ENCODE measurements at places on chromosomes 2 and 18.

DNA sequence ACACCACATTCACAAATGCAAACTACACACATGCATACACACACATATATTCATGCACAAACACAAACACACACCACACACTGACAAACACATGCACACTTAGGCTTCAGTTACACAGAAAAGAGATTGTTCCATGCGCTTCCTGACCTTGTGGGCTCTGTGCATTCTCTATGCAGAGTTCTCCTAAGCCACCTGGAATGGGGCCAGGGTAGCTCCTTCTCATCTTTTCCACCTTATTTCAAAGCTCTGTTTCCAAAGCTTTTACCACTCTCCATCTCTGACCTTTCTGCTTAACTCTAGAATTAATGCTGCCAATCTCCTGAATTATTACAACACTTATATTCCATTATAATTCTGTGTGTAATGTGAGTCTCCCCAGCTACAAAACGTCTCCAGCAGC, 522.3 kb upstream of the MYT1L start:
- DNase-seq, result no peak

- peak; percentile 59 for DNase-seq
These were observed 577 bp upstream of the TANC1 start for GRCh38 chr2:158967731-158968395.

DNA sequence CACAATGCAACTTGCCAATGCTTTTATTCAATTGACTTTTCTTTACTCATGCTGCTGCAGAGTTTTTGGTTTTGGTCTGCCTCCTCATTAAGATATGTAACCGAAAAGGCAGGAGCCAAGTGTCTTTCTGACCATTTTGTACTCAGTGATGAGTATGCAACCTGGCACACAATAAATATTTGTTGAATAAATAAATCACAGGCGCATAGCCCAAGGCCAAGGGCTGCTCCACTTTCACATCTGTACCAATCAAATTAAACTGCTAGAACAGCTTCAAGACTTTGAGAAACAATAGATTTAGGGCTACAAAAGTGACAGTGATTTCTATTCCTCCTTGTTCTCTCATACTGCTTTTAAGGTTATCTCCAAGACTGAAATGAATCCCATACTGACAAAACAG, 828.2 kb downstream of the RNF144A start:
- DNase-seq, result no peak

GRCh38 chr2:170076189-170076588, 101.8 kb upstream of the MYO3B start:
- DNase-seq, result no peak

DNA sequence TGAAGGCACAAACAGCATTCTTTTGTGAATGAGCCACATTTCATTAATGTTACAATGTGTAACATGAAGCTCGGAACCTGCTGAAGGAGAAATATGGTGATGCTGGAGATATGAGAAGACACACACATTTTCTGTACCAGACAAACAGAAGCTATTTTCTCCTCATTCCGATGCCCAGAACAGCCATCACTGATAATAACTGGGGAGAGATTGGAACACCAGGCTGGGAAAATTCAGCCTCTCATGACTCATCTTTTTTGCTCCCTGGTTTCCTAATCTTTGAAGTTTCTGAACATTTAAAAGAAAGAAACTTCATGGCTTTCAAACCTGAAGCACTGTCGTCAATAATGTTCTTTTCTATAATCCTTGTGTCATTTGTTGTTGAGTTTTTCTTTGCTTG, 110.9 kb downstream of the LYPD6 start:
- no peak for DNase-seq

DNA sequence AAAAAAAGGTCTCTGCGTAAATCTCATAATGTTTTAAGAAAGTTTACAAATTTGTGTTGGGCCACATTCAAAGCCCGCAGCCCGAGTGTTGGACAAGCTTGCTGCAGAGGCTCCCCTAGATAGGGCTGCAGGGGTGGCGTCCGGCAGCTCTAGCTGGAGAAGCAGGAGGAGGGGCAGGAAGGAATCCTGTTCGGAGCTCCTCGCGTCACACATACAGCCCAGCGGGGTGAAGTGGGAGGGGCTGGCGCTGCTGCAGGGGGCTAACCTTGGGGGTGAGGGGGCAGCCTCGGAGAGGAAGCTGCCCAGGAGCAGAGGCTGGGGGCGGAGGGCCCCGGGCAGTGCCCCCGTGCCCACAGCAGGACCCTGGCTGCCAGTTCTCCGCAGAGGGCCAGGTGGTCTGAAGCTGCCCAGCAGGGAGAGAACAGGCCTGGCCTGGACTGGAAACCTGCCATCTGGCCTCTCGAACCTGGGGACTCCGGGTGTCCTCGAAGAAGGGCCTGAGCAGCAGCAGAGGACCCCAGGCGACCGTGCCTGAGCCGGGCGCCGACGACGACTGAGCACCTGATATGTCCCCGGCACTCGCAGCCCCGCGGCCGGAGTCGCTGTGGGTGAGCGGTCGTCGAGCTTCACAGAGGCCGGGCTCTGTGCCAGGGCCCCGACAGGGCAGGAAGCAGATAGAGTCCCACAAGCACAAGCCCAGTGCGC, 2.6 kb upstream of the GPR35 start:
- DNase-seq, result no peak

GRCh38 chr18:7023063-7023580, 94.5 kb downstream of the LAMA1 start:
- DNase-seq, result no peak

DNA sequence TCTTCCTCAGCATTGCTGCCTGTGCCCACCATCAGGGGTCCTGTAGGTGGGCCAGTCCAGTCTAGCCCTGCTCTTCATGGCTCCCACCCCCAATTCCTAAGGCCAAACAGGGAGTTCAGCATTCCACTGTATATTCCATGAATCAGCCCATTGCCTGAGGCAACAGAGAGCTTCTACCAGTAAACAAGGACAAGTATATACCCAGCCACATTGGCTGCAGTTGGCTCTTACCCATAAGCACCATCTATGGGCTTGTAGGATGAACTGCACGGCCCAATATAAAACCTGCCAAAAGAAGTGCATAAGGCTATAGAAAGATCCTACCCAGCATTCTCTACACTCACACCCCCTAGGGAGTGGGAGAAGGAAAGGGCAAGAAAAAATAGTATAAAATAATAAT, 95.1 kb upstream of the SALL3 start:
- no peak for DNase-seq

DNA sequence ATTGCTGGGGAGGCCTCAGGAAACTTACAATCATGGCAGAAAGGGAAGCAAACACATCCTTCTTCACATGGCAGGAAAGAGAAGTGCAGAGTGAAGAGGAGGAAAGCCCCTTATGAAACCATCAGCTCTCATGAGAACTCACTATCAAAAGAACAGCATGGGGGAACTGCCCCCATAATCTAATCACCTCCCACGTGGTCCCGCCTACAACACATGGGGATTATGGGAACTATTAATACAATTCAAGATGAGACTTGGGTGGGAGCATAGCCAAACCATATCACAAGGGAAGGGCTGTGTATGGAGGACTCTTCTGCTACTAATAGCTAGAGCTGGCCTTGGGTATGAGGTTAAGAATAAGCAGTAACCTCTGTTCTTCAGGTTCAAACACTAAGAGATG, 8.8 kb upstream of the SETBP1 start:
- DNase-seq, result no peak

DNA sequence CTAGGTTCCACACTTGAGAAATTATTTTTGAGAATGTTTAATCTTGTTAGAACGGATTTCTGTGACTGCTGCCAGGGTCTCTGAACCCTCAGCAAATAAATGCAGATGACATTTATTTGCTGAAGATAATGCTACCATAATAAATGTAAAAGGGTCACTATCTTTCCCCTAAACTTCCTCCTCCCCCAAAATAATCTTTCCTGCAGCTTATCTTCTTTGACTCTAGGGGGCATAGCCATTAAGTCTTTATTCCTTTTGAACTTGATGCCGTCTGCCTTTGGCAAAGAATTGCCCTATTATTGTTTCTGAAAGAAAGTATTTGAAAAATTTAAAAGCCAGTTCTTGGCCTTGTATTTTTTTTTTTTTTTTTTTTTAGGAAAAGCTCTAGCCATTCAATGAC, 63.6 kb upstream of the ACSL3 start:
- no peak for DNase-seq

GRCh38 chr2:25506226-25506625, 164.5 kb upstream of the DNMT3A start:
- no peak for DNase-seq

DNA sequence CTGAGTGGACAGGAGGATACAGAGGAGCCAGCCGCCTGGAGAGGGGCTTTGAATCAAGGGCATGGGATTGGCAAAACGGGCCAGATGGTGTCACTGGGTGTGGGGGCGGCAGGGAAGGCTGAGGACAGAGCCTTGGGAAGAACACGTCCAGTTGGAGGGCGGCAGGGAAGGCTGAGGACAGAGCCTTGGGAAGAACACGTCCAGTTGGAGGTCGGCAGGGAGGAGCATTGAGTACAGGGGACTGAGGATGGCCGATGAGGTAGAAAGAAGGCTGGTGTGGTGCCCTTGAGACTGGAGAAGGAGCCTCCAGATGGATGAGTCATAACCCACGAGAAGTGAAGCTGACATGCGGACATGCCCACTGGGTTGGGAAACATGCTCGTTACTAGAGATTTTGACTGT, 4.5 kb downstream of the HES6 start:
- no peak for DNase-seq

DNA sequence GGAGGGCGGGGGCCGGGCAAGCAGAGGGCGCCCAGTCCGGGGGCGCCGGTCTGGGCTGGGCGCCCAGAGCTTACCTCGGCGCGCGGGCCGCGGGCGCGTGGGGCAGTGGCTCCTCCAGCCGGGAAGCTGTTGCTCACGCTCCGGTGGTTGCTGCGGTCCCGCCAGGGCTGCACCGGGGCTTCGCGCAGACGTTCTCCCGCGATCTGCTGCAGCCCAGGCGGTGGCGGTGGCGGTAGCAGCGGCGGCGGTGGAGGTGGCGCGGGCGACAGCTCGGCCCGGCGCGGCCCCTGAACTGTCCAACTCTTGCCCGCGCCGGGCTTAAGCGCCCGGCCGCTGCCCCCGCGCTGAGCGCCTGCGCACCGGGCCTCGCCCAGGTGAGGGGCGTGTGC, 391 bp downstream of the ZNF385B start:
- no peak for DNase-seq

DNA sequence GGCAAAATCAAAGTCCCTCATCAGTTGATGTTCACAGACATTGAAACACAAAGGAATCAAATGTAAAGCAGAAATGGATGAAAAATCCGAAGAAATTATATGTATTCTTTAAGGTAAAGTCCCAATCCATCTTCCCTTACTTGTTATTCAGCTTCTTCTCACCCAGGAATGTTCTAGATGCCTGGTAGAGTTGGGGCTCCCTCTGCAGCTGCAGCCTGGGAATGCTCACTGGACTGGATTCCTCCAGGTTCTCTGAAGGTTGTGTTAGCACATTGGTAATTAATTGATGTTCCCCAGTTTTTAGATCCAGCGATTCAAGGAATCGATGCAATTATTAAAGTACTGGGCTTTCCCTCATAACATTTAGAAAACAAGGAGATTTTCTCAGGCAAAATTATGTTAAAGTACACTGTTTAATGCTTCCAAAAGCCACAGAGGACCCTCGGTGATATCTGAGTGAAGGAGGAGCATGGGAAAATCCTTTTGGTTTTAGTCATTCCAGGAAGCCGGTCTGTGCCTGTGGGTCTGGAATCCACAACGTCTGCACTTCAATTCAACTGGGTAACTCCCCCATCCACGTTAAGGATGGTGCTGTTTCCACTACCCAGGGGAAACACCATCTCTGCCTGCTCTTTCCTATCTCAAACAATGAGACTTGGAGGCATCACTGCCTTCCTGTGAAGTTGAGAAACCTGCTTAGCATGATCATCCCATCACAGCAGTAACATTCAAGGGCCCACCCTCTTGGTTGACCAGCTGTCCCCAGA, 22.0 kb downstream of the NTSR2 start:
- no peak for DNase-seq

DNA sequence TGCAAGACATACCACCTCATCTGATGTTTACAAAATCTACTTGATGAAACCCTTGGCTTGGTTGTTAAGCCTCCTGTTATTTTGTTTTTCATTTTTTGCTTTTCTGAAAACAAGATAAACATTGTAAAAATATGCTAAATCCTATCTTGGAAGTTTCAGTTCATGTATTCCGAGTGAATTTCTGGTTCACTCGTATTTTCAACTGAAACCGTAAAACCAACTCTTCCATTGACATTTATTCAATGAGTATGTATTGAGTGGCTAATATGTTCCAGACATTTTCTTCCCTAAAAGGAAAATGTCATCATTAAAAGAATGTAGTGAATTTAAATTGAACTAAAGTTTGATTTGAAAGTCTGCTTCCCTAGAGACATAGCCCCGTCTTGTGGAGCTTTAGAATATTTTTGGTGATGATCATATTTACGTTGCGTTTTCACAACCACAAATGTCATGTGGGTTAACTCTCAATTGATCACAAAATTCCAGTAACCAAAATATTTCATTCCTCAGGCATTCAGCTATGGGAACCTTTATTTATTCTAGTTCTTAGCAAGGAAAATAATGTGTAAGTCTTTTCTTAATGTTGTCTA, 204.2 kb downstream of the MBD2 start:
- no peak for DNase-seq

DNA sequence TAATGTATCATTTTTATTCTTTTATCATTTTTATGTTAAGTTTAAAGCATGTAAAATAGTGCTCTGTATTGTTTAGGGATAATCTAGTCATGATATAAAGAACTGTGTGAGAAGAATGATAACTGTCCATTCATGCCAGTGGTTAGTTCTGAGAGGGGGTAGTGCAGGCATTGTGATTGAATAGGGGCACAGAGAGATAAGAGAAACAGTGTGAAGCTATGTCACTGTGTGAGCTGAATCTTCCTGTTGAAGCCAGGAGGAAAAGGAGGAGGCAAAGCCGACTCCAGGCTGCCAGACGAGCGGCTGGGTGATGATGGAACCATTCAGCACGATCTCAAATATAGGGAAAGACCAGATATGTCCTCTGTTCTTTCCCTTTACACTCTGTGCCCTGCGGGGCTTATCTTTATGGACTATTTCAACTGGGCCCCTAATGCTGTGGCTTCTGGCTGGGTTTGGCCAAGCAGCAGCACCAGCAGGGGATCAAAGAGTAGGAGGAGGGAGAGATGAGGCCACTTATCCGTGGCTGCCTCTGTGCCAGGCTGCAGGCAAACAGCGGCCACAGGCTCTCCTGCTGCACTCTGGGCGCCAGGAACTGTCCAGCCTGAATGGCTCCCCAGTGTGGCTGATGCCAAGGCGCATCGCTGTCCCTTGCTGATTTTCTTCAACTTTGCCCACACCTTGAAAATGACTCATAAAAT, 128.0 kb downstream of the SPP2 start:
- no peak for DNase-seq

GRCh38 chr2:237011206-237011795, 74.4 kb upstream of the COPS8 start:
- DNase-seq, result no peak

All from C1 segment of cervical spinal cord (tissue), 14 donors.